Activated B cell treated with CpG ODN at 0.5 μM for 24 hours (primary cell): ENCODE measurements at places on chromosomes 5 and 9. TPM values are rescaled to one million over a fixed set of nuclear protein-coding genes. Genes with fewer than 3 reads are reported as not detected.

DNA sequence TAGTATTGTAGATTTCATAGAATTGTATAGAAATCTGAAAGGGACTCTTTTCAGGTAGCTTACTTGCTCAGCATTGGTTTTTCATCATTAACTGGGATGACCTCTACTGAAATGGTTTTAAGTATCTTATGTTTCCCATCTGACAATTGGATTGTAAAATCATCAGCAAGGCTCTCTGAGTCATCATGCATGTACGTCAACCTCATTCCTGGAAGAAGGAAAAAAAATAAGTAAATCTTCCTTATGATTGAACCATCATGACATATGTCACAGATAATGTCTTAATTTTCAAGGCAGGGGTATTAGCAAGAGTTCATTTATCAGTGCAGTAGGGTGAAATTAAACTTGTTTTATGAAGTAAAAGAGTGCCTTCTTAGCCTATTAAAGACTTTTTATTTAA, 74.9 kb upstream of the CER1 start:
- no peaks in the 10 kb centered on the region for H3K4me1 ChIP-seq
- no peak overlapping the region for H3K27ac ChIP-seq
- no peak for DNase-seq
- H3K27me3 ChIP-seq = peaks cover 6% of the 10 kb centered on the region

DNA sequence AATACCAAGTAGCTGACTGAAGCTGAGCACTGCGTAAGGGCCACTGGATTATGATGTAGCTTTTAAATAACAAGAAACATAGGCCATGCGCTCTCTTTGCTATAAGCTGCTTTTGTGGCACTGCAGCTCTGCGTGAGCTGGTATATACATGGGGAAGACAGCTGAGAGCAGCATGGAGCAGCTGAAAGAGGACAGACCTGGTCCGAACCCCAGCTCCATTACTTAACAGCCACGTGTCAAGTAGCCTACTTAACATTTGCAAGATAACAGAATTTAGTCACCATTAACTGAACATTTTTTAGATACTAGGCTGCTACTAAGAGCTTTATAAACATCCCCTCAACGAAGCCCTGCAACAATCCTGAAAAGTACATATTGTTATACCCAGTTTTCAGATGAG, 69.3 kb downstream of the PTPN3 start:
- no peaks in the 10 kb centered on the region for H3K27me3 ChIP-seq
- no peak overlapping the region for H3K27ac ChIP-seq
- H3K4me1 ChIP-seq = no peaks in the 10 kb centered on the region
- H3K36me3 ChIP-seq = no peaks in the 10 kb centered on the region
- DNase-seq = no peak

DNA sequence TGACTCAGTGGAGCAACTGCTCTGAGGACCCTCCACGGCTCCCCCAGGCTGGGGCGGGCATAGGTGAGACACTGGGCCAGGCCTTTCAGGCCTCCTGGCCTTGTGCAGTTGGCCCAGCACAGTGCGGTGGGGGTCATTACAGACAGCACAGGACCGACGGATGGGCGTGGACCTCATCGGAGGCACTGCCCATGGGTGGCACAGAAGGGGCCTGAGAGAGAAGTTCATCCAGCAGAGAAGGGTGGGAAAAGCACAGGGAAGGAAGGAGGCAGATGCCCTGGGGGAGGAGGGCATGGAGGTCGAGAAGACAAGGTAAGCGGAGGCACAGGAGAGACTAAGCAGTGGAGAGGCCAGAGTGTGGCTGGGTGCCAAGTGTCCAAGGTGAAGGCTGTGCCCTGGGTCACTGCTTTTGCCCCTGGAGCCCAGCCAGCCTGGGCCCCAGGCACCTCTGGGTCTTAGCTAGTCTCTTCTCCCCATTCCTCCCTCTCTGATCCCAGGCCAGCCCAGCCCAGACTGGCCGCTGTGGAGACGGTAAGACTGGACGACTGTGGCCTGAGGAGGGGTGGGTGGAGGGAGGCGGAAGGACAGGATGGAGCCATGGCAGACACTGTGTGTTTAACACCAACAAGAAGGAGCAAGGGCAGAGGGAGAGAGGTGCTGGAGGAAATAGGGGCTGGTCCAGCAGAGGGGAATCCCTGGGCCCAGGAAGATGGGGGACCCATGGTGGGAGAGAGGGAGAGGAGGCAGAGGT, 5.7 kb downstream of the IL3 start:
- H3K36me3 ChIP-seq = no peaks in the 10 kb centered on the region
- H3K4me3 ChIP-seq = no peak overlapping the region
- H3K27ac ChIP-seq = no peak overlapping the region
- no peaks in the 10 kb centered on the region for H3K27me3 ChIP-seq

GRCh38 chr5:78983601-78984438, 1.3 kb downstream of the ARSB start:
- peaks cover 54% of the 10 kb centered on the region for H3K4me1 ChIP-seq
- H3K27me3 ChIP-seq = no peaks in the 10 kb centered on the region
- peaks cover 12% of the 10 kb centered on the region for H3K36me3 ChIP-seq
- H3K27ac ChIP-seq = peak overlapping the region; percentile 91
- DNase-seq = no peak
- H3K4me3 ChIP-seq = peak overlapping the region; percentile 90

DNA sequence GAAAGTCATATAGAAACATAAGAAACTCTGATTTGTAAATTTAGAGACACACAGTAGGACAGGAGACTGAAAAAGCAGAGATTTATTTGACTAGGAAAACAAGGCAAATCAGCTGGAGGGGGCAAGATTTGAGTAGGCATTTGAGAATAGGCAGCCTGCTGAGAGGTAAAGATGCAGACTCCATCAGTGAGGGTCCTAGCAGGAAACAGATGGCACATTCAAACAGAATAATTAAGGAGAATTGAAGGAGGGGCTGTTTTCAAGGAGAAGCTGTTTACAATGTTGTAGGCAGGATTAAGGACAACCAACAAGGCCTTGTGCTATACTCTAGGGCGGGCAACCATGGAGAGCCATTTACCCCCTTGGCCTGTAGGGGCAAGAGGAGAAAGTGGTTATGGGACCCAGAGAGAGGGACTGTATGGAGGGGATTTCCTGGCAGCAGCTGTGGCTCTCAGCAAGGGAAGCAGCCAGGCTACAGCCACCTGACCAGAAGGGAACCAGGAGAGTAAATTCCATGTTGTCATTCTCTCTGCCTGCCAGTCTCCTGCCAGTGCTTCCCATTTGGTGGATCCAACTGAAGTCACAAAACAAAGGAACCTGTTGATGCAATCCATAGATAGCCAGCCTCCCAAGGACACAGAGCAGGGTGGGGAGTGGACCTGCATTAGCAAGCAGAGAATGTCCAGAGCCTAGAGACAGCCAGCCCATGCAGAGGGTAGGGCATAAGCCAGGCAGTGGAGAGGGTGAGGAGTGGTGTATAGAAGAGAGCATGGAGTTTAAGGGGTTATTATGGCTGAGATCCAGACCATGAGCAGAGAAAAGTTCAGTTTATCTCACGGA, 38.2 kb downstream of the PAPPA start:
- DNase-seq = no peak
- no peak overlapping the region for H3K4me3 ChIP-seq
- no peaks in the 10 kb centered on the region for H3K36me3 ChIP-seq
- H3K4me1 ChIP-seq = no peaks in the 10 kb centered on the region

Gene HNRNPK
- 645 and 678 TPM in 2 replicates for total RNA-seq

Gene SLC34A3
- total RNA-seq = not detected in 2 replicates
